ENCODE measurements at places on chromosomes 7 and 10.

GRCh38 chr10:8058274-8059111 lies 4.0 kb downstream of the GATA3 start:
- DNase-seq: peak; percentile 43

- DNase-seq: no peak
Measured at GRCh38 chr10:62669341-62669740, 135.2 kb upstream of the ADO start.

- DNase-seq: no peak
Measured at GRCh38 chr7:157194948-157195347, 56.2 kb downstream of the UBE3C start.

- no peak for DNase-seq
Measured at GRCh38 chr10:65628493-65629139, 1297.2 kb upstream of the LRRTM3 start.

DNA sequence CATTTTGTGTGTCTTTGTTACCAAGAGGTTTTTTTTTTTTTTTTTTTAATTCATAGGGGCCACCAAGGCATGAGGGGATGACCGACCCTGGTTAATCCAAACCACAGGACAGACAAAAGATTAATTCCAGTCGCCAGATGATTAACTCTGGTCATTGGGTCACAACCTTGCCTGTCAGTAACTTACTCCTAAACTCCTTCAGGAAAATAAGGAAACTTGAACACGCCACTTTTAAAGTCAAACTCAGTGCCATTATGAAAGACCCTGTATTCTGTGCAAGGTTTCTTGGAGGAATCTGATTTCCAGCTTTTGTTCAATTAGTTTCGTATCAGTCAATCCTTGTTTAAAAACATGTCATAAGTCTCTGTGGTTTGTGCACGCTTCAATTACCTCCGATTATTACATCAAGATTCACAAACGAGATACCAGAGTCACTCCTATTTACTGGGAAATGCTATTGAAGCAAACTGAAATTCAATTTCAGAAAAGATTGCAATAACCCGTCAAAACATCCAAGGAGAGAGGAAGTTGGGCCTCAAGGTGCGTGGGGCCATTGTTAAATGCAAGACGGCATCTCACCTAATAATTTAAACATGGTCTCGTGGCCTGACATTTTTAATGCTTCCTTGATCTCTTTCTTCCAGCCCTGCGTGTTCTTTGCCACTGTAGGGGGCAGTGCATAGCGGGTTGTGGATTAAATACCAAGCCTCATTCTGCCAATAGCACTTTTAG lies 44.0 kb downstream of the NRP1 start:
- no peak for DNase-seq

DNA sequence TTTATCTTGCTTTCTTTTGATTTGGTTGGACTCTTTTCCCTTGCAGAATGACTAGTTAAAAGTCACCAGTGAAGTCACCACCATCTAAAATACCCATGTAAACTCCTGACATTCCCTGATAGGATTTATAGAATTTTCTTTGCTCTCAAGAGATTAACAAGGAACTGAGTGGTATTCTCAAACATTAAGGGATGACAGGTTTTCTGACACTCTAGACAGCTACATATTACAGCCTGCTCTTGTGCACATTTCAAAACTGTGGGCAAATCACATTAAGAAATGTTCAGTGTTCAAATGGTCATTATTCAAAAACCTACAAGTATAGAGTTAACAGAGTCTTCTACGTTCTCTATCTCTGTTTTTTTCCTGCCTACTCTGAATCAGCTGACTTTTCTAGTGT lies 15.8 kb upstream of the ACSM6 start:
- no peak for DNase-seq

GRCh38 chr10:121628859-121629258 lies 30.6 kb upstream of the FGFR2 start:
- no peak for DNase-seq

GRCh38 chr10:43214071-43214955 lies 52.6 kb downstream of the RASGEF1A start:
- DNase-seq: no peak

DNA sequence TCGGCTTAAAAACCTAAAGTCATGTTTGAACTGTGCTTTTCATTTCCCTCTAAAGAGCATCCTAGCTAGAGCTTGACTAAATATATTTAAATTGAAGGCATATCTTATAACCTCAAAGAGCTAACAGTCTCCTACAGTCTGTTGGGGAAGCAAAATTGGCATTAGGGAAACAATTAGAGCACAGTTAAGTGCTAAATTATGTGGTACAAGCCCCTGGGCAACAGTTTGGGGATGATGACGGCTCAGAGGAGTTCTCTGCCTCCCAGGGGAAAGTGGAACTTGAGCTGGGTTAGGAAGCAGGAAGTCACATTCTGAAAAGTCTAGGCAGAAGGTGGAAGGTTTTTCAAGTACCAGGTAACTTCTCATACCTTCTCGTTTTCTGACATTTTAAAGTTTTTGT lies 18.6 kb upstream of the GOT1 start:
- DNase-seq: no peak
